ENCODE measurements at places on chromosomes 5 and 9.

DNA sequence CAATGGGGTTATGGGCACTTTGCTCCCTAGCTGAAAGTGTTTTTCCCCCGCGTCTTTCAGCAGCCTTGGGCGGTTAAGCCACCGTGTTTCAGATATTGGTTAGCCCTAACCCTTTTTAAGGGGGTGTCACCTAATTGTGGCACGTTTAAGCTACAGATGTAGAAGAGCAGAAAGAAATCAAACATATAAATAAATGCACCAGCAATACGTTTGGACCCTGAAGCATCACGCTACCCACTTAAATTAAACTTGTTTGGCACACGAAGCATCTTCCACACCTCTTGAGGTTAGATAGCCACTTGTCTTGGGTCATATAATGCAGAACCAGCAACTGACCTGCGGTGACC lies 768 bp downstream of the YTHDC2 start:
- DNase-seq: no peak

GRCh38 chr9:69223605-69224004 lies 49.5 kb downstream of the TJP2 start:
- no peak for DNase-seq

GRCh38 chr5:150164211-150164980 lies 2.2 kb upstream of the CDX1 start:
- DNase-seq: no peak

GRCh38 chr9:5939530-5939929 lies 48.8 kb downstream of the MLANA start:
- DNase-seq: no peak

Measured in NCI-H1436 (cell line).